Aorta (tissue), 5 donors: ENCODE measurements at places on chromosomes 5 and 9. TPM values are rescaled to one million over a fixed set of nuclear protein-coding genes. Genes with fewer than 3 reads are reported as not detected.

DNA sequence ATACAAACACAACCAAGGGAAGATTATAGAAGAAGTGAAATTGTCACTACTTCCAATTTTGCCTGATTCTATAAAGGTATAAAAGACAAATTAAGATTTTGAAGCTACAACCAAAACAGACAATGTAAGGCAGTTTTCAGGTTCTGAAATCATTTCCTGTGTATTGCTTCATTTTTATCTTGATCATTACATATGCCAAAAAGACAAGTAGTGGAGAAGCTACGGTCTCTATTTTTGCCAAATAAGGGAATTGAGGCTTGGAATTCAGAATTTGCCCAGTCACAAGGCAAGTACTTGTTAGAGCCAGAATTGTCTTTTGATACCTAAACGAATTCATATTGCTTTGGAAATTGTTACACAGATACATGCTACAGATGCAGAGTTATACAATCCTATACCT, 20.6 kb downstream of the EDIL3 start:
- no peak overlapping the region for H3K4me3 ChIP-seq
- H3K4me1 ChIP-seq: no peaks in the 10 kb centered on the region
- DNase-seq: no peak
- H3K27ac ChIP-seq: no peak overlapping the region
- no peaks in the 10 kb centered on the region for H3K27me3 ChIP-seq
- H3K36me3 ChIP-seq: no peaks in the 10 kb centered on the region

JAK2 gene
- total RNA-seq: 77.4 TPM

GRXCR2 gene
- not detected for total RNA-seq

DNA sequence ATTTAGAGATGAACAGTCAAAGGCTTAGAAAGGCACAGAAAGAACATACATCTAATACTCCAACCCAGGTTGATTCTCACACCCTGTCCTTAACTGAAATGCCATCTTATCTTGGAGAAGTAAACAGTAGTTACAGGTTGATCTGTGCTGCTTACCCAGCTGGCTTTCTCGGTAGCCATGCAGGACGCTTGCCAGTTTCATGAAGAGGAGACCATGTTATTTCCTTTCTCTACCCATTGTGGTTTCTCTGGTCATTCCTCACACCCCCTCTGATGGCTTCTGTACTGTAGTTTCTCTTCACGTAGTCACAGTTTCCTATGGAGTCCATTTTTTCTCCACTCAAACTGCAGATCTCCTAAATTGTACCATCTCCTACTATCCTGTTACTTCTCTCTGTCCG, 206.0 kb downstream of the SGCD start:
- no peaks in the 10 kb centered on the region for H3K36me3 ChIP-seq
- H3K27ac ChIP-seq: no peak overlapping the region
- peaks cover 6% of the 10 kb centered on the region for H3K4me1 ChIP-seq
- H3K4me3 ChIP-seq: no peak overlapping the region
- H3K27me3 ChIP-seq: no peaks in the 10 kb centered on the region
- DNase-seq: no peak

- H3K27ac ChIP-seq: no peak overlapping the region
- no peaks in the 10 kb centered on the region for H3K4me1 ChIP-seq
- H3K36me3 ChIP-seq: no peaks in the 10 kb centered on the region
- no peak for DNase-seq
These were observed 622.1 kb downstream of the PSAT1 start for GRCh38 chr9:78918976-78919375.

- no peak overlapping the region for H3K27ac ChIP-seq
- no peak overlapping the region for H3K4me3 ChIP-seq
These were observed 18.5 kb downstream of the OLFM1 start for GRCh38 chr9:135105938-135106491.

- DNase-seq: no peak
- H3K4me1 ChIP-seq: no peaks in the 10 kb centered on the region
- H3K4me3 ChIP-seq: no peak overlapping the region
- H3K27ac ChIP-seq: no peak overlapping the region
- no peaks in the 10 kb centered on the region for H3K27me3 ChIP-seq
These were observed 80.3 kb downstream of the HSD17B4 start for GRCh38 chr5:119532637-119533036.

CNTNAP3 gene
- 9.3 TPM for total RNA-seq

- no peaks in the 10 kb centered on the region for H3K36me3 ChIP-seq
- H3K27ac ChIP-seq: peak overlapping the region; percentile 82
These were observed 105.2 kb downstream of the GNAQ start for GRCh38 chr9:77926371-77926878.

- no peaks in the 10 kb centered on the region for H3K27me3 ChIP-seq
- no peaks in the 10 kb centered on the region for H3K36me3 ChIP-seq
- H3K27ac ChIP-seq: no peak overlapping the region
- DNase-seq: no peak
- no peaks in the 10 kb centered on the region for H3K4me1 ChIP-seq
These were observed 763 bp downstream of the FGD3 start for GRCh38 chr9:92948038-92948534.

SV2C gene
- 0.33 TPM for total RNA-seq

- no peaks in the 10 kb centered on the region for H3K4me1 ChIP-seq
- no peak overlapping the region for H3K4me3 ChIP-seq
These were observed 298.3 kb upstream of the TNC start for GRCh38 chr9:115416299-115416698.

GRCh38 chr5:5780253-5780652, 357.8 kb downstream of the ICE1 start:
- H3K4me3 ChIP-seq: no peak overlapping the region
- no peak for DNase-seq
- H3K27me3 ChIP-seq: peaks cover 1% of the 10 kb centered on the region
- no peak overlapping the region for H3K27ac ChIP-seq
- H3K36me3 ChIP-seq: no peaks in the 10 kb centered on the region

DNA sequence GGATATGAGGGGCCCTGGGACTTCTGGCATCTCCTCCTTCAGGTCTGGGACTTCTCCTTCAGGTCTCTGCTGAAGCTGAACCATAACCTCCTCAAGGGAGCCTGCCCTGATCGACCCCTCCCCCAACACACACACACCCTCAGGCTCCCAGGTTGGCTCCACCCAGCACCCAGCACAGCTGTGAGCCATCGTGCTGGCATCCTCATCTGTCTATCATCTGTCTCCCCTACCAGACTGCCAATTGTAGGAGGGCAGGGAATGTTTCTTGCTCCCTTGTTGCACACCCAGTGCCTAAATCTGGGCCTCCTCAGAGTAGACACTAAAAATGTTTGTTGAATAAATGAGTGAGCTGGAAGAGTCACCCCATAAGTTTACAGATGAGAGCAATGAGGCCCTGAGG, 71.4 kb downstream of the LRSAM1 start:
- no peaks in the 10 kb centered on the region for H3K4me1 ChIP-seq
- no peak for DNase-seq
- no peaks in the 10 kb centered on the region for H3K36me3 ChIP-seq
- no peaks in the 10 kb centered on the region for H3K27me3 ChIP-seq
